Mesothelial cell of epicardium (in vitro differentiated cells): ENCODE measurements at places on chromosomes 13 and 19.

- peak; percentile 50 for DNase-seq
Measured at GRCh38 chr19:7292950-7293761, 1.1 kb downstream of the INSR start.

DNA sequence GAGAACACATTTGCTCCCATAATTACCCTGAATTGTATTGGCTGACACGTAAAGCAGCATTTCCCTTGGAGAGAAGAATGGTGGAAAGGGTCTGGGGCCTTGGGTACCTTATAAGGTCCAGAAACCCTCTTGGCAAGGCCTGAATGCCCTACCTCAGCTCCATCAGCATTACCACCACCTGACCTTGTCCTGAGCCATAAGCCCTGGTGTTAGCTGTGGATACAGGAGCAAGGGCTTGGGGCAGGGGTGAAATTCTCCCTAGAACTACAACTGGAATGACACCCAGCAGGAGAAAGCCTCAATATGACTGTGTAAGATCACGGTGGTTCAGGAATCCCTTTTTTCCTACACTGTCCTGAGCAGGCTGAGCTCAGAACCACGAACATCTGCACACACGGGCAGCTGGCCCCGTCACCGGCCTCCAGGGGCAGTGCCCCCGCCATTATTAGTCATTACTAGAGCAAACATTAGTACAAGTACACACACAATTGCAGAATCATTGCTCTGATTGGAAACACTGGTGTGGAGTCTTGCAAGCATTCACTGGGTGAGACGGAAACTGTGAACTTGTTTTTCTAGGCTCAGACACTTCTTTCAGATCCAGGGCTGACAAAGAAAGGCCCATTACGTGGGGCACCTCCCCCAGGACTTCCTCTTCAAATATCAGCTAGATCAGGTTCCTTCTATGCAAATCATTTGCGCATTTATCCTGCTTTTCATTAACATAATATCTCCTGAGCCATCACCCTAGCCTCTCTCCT lies 26.8 kb upstream of the MTIF3 start:
- no peak for DNase-seq

DNA sequence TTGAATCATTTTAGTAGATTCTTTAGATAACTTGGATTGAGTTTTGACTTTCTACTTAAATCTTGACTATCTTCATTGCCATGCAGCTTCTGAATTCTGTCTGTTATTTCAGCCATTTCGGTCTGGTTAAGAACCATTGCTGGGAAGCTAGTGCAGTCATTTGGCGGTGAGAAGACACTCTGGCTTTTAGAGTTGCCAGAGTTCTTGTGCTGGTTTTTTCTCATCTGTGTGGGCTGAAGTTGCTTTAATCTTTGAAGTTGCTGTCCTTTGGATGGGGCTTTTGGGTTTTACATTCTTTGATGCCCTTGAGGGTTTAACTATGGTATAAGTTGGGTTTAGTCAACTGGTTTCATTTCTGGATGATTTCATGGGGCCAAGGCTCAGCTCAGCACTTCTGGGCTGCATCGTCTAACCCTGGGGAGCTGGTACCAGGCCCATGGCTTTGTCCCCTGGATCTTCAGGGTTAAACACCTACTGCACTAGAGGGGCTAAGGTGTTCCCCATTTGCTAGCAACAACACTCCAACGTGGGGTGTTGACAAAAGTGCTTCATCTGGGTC lies 10.0 kb upstream of the IGFL2 start:
- DNase-seq, result no peak

GRCh38 chr19:5036698-5037563 lies 68.0 kb downstream of the KDM4B start:
- DNase-seq, result no peak

DNA sequence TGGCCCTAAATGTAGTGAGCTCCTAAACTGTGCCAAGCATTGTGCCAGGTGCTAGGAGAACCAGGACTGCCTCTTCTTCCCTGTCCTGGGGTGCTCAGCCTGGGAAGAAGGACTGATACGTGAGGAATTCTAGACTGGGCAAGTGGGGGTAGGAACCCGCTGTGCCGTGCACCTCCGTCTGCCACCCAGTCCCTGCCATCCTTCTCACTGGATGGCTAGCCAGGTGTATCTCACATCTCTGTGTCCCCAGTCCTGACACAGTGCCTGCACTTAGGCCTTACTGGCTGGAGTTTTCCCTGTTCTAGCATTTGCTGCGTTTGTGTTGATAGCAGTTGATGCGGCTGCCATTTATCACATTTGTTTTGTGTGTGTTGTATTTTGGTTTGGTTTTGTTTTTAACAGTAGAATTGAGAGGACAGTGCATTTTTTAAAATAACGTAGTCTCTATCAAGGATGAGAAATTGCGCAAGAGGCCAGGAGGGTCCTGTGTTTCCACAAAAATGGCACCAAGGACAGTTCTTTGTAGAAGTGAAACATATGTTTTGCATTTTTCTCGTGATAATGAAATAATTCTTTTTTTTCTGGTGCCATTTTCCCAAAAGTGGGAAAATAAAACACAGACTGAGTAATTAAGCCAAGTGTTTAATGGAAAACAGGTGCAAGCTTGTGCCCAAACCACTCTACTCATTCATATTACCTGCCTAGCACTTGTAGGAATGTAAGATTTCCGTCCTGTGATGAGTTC lies 4.7 kb upstream of the GPR183 start:
- no peak for DNase-seq

DNA sequence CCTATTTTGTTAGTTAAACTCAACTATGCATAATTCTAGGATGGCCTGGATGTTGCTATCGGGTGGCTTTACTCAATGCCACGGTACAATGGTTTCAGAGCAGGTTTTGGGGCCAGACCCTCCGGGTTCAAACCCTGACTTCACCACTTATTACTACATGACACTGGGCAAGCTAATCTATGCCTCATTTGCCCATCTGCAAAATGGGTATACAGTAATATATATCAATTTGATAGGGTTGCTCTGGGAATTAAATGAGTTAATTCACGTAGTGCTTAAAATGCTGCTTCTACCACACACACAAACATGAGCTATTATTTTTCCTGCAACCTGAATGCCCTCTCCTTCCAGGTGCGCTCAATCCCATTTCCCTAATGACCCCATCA lies 839 bp downstream of the ESD start:
- DNase-seq, result no peak

- DNase-seq, result no peak
Measured at GRCh38 chr13:112132142-112132541, 65.2 kb downstream of the SOX1 start.

DNA sequence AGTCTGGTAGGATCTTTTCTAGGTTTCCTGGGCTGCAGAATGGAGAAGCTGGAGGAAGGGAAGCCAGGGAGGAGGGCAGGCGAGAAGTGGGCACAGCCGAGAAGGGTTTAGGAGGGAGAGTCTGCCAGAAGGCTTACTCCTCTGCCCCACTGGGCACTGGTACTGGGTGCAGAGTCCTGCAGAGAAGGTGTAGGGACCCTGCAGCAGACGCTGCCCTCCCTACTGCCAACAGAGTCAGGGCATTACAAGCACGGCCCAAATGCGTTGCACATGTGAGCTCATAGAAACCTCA lies 726 bp upstream of the PEPD start:
- DNase-seq, result no peak

- no peak for DNase-seq
Measured at GRCh38 chr13:110265682-110266430, 41.1 kb downstream of the COL4A1 start.

- DNase-seq, result no peak
Measured at GRCh38 chr13:29458419-29458818, 137.1 kb downstream of the SLC7A1 start.

DNA sequence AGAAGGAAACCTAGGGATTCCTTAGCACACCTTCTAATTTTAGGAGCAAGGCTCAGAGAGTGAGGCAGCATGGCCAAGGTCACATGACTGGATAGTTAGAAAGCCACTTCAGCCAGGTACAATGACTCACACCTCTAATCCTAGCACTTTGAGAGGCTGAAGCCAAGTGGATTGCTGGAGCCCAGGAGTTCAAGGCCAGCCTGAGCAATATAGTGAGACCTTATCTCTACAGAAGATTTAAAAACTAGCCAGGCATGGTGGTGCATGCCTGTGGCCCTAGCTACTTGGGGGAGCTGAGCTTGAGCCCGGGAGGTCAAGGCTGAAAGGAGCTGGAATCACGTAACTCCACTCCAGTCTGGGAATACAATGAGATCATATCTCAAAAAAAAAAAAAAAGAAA lies 69.2 kb downstream of the TEX26 start:
- no peak for DNase-seq

- no peak for DNase-seq
Measured at GRCh38 chr13:59088716-59089115, 1075.0 kb downstream of the DIAPH3 start.

DNA sequence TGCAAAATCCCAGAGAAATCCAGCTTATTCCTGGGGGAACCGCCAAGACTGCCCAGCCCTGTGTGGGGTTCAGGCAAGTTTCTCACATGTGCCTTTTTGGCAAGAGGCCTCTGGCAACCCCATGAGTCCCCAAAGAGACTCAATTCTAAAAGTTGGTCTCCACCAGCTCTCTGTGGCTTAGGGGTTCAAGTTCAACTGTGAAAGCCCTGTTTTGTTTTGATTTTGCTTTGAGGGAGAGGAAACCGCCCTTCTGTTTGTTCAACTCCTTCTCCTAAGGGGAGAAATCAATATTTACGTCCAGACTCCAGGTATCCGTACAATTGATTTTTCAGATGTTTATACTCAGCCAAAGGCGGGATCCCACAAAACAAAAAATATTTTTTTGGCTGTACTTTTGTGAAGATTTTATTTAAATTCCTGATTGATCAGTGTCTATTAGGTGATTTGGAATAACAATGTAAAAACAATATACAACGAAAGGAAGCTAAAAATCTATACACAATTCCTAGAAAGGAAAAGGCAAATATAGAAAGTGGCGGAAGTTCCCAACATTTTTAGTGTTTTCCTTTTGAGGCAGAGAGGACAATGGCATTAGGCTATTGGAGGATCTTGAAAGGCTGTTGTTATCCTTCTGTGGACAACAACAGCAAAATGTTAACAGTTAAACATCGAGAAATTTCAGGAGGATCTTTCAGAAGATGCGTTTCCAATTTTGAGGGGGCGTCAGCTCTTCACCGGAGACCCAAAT lies 583 bp upstream of the LDLR start:
- DNase-seq, result no peak

GRCh38 chr19:35661995-35662340 lies 4.3 kb upstream of the UPK1A start:
- DNase-seq, result no peak

- no peak for DNase-seq
Measured at GRCh38 chr19:29018542-29018941, 194.4 kb downstream of the UQCRFS1 start.

DNA sequence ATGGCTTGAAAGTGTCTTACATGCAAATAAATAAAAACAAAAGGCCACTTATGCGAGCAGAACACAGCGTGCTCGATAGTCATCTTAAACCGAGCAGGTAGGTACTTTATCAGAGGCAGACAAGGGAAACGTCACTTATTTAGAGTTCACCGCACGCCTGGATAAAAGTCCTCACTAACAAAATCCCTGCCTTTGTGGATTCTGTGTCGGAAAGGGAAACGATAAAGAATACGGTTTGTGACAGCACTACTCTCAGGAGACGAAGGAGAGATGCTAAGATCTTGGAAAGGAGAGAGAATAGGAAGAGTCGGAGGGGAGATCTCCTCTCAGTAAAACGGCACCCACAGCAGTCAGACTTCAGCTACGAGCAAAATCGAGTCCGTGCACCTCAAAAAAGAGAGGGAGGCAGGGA lies 581 bp downstream of the RCBTB1 start:
- DNase-seq, result no peak

DNA sequence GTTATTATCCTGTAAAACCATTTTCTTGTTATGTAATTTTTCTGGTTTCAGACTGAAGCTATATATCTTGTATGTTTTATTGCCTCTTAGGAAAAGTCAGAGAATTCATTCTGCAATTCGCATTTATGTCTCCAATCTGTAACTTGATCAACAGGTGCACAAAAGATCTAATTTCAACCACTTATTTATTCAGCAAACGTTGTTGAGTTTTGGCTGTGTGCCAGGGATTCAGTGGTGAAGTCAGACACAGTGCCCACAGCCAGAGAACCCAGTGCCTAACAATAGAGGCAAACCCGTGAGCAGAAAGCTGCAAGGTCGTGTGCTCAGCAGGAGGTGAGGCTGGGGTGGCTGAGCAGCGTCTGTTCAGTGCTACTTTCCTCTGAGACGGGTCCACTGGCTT lies 119.5 kb upstream of the MCF2L start:
- no peak for DNase-seq

DNA sequence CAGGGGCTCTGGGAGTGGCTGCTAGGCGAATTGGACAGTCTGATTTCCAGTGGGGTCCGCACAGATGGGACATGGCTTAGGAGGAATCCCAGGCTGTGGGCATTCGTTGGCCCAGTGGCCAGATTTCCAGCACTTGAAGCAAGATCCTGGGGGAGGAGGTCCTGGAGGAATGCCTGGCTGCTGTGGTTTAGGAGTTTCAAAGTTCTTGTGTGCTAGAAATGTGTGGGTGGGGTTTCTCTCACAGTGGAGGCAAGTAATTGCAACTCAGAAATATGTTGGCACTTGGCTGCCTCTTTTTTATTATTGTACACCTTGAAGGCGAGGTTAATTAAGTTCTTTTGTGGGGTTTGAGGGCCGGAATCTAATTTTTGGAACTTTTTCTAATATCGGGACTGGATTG lies 17.1 kb downstream of the IGFL3 start:
- no peak for DNase-seq

- no peak for DNase-seq
Measured at GRCh38 chr13:72689181-72689696, 38.2 kb downstream of the MZT1 start.

DNA sequence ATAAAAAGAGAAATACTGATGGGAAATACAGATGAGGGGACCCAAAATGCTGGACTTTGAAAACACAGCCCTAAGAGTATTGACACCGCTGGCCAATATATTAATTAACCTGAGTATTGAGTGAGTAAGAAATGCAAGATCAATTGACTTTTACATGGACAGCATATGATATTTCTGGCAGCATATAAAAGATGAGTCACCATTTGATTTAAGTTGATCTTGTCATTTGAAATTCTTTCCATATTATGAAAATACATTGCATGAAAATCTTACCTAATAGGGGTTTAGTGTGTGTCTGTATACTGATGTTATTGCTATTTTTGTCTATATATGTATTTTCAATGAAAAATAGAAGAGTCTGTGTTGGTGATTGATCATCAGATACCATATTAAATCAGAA lies 619.6 kb downstream of the KCTD12 start:
- no peak for DNase-seq

DNA sequence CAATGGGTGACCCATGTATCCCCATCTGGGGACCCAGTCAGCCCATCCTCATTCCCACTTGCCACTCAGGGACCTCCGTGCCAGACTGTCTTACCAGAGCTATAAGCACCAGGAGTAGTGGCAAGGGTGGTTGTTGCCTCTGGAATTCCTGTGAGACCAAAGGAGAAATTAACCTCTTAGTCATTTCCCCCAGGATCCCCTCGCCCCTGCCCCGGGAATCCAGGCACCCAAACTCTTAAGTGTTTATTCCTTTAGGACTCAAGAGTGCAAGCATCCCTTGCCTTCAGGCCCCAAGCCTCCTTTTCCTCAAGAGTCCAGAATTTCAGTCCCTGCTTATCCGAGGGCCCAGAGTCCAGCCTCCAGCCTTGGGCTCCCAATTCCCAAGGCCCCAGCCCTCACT lies 9.2 kb downstream of the NTN5 start:
- no peak for DNase-seq
